ENCODE measurements at places on chromosomes 3 and 15. TPM values are rescaled to one million over a fixed set of nuclear protein-coding genes. Genes with fewer than 3 reads are reported as not detected.

The DGKG gene
- 59.3 TPM for total RNA-seq

The CYP8B1 gene
- total RNA-seq, result not detected

The CD200R1 gene
- total RNA-seq, result 1.0 TPM

The PLA2G4E gene
- 0.05 TPM for total RNA-seq

The SPTBN5 gene
- 2.0 TPM for total RNA-seq

The SEMA3F gene
- total RNA-seq, result 13.1 TPM

The GP5 gene
- 0.09 TPM for total RNA-seq

The ERC2 gene
- 4.2 TPM for total RNA-seq
